ENCODE measurements at places on chromosomes 6 and 20. TPM values are rescaled to one million over a fixed set of nuclear protein-coding genes. Genes with fewer than 3 reads are reported as not detected.

DNA sequence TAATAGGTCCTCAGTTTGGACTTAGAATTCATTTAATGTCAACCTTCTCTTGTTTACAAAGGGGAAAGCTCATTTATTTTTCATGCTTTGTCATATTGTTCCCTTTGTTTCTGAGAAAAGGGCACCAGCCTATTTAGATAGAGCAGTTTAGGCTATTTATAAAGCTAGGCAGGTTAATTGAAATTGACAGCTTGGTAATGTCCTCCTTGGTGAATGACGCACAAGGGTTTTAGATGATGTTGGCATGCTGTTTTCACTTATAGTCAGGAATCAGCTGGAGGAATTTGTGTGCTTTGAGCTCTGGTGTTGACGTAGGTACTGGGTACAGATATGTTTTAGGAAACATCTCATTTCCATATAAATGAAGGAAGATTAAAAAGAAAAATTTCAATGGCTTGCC is 45.2 kb downstream of the BCKDHB start:
- DNase-seq: no peak

DNA sequence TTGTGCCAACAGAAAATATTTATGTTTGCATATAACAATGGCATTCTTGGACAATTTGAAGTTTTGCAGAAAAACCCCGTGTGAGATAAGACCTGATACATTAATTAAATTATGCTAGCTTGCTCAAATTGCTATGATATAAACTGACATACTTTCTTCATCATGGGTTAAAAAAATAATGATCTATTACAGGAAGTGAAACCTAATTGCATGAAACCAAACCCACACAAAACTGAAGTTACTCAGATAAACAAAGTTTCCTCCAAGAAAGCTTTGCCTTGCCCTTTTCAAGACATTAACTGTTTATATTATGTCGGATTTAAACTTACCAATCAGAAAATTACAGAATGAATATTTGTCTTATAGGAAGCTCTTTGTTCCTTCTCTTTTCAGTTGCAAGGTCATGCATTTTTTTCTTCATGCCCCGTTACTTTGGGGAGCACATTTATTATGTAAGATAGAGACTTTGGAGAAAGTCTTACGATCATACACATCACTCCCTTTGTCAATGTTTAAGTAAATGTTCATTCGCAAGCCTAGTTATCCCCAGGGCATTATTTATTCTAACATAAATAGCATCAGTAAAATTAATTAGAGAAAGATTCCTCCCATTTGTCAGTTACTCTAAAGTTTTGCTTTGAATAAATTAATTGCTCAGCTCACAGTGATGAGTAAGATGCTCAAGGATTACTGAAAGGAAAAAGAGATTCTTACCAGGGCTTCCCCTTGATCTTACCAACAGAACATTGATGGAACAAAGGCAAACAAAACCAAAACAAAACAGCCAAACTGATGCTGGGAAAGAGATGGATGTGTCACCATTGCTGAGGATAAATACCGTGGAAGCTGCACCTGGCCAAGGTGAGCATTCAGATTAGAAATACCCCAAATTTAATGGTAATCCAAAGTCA is 14.8 kb upstream of the TMEM244 start:
- no peak for DNase-seq

GRCh38 chr6:65202738-65203137 is 504.3 kb downstream of the EYS start:
- no peak for DNase-seq

DNA sequence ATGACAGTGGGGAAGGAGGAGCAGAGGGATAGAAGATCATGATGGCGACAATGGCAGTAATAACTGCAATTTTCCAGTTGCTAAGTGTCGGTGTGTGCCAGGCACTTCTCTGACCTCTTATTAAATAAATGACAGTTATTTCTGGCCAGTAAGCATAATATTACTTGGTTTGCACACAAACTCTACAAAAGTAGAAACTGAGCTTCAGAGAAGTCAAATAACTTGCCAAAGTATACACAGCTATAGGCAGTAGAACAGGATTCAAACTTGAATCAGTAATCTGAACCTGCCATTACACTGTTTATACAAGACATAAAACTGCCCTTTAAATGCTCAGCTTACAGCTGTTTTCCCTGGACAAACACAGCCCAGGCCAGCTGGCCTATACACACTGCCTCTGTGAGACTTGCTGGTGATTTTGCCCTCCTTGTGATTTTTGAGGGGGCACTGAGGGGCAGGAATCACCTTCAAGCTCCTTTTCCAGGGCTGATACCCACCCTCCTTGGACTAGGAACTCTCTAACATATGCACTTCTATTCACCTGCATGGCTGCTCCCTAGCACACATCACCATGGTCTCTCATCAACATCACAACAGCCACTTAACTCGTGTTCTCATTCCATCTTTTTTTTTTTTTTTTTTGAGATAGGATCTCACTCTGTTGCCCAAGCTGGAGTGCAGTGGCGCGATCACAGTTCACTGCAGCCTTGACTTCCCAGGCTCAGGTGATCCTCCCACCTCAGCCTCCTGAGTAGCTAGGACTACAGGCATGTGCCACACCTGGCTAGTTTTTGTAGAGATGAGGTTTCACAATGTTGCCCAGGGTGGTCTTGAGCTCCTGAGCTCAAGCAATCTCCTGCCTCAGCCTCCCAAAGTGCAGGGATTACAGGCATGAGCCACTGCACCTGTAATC is 63.6 kb downstream of the SLC23A2 start:
- no peak for DNase-seq

DNA sequence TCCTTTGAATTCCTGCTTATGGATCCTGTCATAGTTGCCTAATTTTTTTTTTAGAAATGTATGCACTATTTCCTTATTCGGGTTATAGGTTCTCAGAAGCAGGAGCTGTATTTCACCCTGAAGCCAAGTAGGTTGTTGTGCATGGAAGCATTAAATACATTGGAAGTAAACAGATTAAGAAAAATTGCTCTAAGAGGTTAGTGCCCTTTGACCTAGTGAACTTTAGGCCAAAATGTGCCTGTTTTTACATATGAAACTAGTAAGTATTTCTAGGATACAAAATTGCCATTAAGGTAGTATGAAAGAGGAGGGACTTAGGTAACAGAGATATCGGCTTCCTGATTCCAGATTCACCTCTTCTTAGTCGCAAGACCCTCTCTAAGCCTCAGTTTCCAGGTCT is 377.9 kb downstream of the SYNE1 start:
- no peak for DNase-seq

- DNase-seq: no peak
Measured at GRCh38 chr6:38213251-38213658, 393.7 kb downstream of the ZFAND3 start.

DNA sequence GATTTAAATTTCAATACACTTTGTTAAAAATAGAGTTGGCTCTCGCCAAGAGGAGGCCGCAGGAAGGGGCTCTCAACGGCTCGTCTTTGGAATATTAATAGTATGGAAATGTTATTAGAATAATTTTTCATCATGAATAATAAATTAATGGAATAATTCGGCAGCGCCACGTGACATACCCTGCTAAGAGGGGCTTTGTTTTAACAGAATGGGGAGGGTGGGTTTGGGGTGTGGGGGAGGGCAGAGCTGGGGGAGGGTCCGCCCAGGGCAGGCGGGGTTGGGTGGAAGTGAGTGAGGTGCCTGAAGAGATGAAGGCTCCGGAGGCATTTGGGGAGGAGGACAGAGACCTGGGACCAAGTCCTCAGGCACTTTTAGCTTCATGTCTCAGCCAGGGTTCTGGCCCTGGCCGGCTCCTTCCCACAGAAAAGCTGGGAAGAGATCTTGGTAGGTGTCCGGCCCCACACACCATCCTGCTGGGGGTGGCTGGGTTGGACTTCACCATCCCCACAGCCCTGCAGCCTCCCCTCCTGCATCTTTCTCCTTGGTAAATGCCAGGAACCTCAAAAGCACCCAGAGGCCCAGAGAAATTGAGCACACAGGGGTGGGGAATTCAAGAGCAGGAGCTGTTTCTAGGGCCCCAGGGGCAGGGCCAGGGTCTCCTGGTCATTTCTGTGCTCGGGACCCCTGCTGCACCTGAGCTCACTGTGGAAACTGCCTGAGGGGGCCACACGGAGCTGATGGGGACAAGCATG is 93.6 kb upstream of the BHLHE23 start:
- DNase-seq: no peak

GRCh38 chr6:113340371-113340770 is 516.8 kb upstream of the MARCKS start:
- DNase-seq: no peak

DNA sequence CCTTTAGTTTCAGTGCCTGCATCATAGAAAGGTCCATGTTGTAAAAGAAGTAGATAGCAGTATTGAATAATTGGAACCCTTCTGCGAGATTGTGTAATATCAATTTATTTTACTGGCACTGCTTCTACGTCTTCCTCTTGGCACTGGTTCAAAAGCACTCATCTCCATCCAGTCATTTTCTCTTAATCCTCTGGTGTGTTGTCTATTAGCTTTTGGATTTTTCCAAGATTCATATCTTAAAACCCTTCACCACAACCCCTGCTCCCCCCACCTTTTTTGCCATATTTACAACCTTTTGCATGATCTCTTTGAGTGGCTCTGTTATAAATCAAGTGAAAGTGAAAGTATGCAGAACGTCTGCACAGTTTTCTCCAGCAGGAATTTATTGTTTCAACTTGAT is 76.6 kb upstream of the HSF2 start:
- no peak for DNase-seq

GRCh38 chr20:58538752-58539151 is 23.6 kb upstream of the APCDD1L start:
- DNase-seq: no peak

DNA sequence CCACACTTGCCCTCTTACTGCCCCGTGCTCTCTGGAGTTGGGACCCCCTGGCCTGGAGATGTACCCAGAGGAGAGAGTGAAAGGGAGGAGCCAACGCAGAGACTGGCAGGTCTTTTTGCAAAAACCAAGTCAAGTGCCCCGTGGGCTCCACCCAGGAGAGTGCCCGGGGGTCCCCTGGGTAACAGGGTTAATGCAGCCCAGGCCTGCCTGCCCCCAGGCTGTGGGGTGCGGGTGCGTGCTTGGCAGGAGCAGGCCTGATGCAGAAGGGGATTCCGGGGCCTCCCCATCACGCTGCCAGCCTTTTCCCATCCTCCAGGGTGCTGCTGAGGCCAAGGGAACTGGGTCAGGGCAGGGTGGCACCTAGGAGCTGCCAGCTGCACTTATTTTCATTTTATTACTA is 184.4 kb downstream of the ERMARD start:
- DNase-seq: peak; percentile 32

- no peak for DNase-seq
Measured at GRCh38 chr20:35638751-35639150, 23.1 kb downstream of the SPAG4 start.

GRCh38 chr6:20448828-20449227 is 47.1 kb downstream of the E2F3 start:
- DNase-seq: no peak

GRCh38 chr20:51176876-51177275 is 154.0 kb upstream of the KCNG1 start:
- DNase-seq: no peak

- peak; percentile 71 for DNase-seq
Measured at GRCh38 chr6:84764332-84765049, at the start of gene TBX18. TBX18 (minus strand) TSS chr6:84764598; CDS start chr6:84764181, 417 bp downstream.

DNA sequence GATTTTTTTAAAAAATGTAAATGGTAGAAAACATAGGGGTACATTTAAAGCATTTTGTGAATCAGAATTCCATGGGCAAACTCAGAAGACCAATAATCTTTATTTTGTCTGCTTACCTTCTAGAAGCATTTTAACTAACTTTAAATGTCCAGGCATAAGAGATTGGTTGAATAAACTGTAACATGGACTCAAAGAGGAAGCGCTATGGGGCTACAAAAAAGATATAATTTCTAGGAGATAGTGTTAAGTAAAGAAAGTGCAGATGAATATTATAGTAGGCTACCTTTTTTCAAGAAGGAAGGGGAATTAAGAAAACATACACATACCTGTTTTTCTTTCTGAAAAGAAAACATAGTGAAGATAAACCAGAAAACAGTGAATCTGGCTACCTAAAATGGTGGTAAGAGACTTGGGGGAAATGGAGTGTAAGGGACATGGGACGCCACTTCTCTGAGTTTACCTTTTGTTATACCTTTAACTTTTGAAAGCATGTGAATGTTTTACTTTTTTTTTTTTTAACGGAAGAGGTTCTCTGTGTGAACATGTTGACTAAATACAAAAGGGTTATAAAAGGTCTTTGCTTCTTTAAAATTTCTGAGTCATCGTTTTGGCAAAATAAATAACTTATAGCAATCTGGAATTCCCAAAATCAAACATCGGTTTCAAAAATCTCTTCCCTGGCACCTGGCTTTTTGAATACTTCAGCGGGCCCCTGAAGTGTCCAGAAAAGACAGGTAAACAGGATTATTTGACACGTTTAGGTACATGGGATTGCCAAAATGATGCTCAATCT is 133.4 kb downstream of the OR2B2 start:
- no peak for DNase-seq

DNA sequence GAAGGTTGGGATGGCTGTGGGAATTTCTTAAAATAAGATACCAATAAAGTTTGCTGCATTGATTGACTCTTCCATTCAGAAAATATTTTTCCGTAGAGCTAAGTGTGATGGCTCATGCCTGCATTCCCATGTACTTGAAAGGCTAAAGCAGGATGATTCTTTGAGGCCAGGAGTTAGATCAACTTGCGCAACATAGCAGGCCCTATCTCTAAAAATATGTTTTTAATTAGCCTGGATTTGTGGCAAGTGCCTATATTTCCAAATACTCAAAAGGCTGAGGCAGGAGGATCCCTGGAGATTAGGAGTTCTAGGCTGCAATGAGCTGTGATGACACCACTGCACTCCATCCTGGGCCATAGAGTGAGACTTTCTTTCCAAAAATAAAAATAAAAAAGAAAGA is 431.2 kb upstream of the PTCHD4 start:
- DNase-seq: no peak

GRCh38 chr6:35776364-35777215 is at the start of gene CLPSL2:
CLPSL2 (plus strand) TSS chr6:35776598; CDS start chr6:35776619, 21 bp downstream.
- peak; percentile 68 for DNase-seq

Gene TXLNB
- total RNA-seq: 0.18 TPM

Gene MOG
- not detected for total RNA-seq

Gene RAD21L1
- not detected for total RNA-seq
